ENCODE measurements at places on chromosomes 5 and 9.

- DNase-seq, result no peak
Measured at GRCh38 chr5:53183880-53184279, 74.3 kb upstream of the MOCS2 start.

- no peak for DNase-seq
Measured at GRCh38 chr9:100466171-100466828, 6.6 kb upstream of the TMEFF1 start.

GRCh38 chr5:132782101-132782500, 5.1 kb upstream of the SEPTIN8 start:
- DNase-seq, result no peak

- DNase-seq, result no peak
Measured at GRCh38 chr5:16899171-16899570, 36.9 kb downstream of the MYO10 start.

- no peak for DNase-seq
Measured at GRCh38 chr5:36027711-36028110, 36.5 kb upstream of the UGT3A1 start.

Data from brain pericyte (primary cell).